ENCODE measurements at places on chromosomes 6 and 20.

- no peak for DNase-seq
Observed at GRCh38 chr20:17971300-17972013, 2.6 kb downstream of the MGME1 start.

DNA sequence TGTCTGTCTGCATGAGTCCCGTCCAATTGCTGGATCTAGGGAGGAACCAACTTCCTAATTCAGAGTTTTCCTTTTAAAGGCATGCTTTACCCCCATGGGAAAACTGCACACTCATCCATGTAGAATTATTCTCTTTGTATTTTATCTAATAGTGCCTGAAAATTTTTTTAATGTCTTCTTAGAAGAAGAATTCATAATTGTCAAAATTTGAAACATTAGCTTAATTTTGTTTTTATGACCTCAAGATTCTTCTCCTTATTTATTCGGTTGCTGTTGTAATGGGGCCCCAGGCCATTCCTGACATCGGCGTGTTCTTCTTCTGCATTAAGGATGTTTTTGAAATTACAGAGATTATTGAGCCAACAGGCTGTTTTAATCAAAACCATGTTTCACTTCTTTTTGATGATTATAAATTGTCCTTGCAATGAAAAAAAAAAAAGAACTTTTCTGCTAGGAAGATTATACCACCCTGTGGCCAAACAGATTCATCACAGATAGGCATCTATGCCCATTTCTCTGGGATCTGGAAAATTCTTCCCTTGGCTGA, 100.3 kb downstream of the ZNF217 start:
- no peak for DNase-seq

- no peak for DNase-seq
Observed at GRCh38 chr6:81253821-81254220, 498.7 kb downstream of the TENT5A start.

DNA sequence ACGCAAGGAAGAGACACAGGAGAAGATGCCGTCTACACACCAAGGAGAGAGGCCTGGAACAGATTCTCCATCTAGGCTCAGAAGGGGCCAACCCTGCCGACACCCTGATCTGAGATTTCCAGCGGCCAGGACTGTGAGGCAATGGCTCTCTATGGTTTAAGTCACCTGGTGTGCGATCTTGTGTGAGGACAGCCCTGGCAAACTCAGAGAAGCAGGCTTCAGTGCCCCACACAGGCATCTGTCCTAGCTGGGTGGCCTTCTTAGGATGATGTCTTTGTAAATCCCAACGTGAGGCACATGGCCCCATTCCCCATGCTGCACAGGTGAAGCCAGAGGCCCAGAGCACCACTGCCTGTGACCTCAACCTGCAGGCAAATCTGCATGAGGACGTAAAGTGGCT, 87.6 kb upstream of the FRMD1 start:
- DNase-seq = no peak

GRCh38 chr6:51562198-51562597, 525.2 kb downstream of the PKHD1 start:
- peak; percentile 20 for DNase-seq

DNA sequence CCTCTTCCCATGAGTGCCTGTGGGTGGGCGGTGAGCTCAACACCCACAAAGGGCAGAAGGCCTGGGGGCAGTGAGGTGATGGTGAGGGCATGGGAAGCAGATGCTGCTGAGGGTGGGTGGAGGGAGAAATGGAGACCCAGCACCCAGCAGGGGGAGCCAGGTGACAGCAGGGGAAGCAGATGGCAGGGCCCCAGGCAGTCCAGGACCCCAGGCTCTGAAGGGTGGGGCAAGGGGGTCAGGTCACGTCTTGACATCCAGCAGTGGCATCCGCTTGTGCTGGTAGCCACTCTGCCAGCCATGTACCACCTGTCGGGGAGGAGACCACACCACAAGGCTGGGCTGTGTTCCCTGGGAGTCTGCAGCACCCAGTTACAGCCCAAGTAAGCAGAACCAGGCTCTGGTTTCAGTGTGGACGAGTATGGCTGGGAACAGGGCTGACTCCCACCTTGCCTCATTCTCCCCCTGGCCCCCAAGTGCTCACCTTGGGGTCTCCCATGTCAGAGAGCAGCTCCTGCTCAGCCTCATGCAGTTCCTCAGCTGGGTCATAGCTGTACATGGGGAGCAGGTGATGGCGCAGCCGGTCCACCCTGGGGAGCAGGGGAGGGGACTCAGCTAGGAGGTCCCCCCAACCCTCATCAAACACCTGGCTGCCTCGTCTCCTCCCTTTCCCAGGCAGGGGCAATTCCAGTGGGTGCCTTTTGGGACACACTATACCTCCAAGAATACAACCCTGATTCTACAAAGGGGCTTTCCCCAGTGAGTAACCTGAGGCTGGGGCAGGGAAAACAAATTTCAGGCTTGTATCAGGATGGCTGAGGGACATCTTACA, 2.0 kb downstream of the SMIM29 start:
- no peak for DNase-seq

DNA sequence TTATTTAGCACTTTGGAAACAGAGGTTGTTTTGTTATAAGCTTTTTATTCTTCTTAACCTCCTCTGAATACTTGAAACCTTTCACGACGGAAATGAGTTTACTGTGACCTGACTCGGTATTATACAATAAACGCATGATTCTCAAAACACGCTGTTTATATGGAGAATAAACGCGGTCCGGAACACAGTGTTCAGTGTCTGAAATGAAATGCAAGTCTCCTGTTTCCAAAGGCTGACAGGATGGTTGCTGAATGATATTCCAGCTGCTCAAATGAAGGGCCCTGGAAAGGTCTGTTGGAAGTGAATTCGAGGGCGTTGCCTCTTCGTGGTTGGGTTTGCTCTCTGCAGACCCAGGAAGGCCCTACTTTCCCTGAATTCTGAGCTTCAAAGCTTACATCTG, 83.4 kb downstream of the RSPH3 start:
- DNase-seq = no peak

GRCh38 chr6:13044390-13044789, 283.9 kb downstream of the TBC1D7 start:
- DNase-seq = no peak

GRCh38 chr6:34745277-34746103, 11.8 kb upstream of the SNRPC start:
- DNase-seq = no peak

GRCh38 chr20:51381557-51381956, 161.0 kb downstream of the NFATC2 start:
- no peak for DNase-seq

GRCh38 chr20:10793766-10794165, 120.0 kb upstream of the JAG1 start:
- no peak for DNase-seq

DNA sequence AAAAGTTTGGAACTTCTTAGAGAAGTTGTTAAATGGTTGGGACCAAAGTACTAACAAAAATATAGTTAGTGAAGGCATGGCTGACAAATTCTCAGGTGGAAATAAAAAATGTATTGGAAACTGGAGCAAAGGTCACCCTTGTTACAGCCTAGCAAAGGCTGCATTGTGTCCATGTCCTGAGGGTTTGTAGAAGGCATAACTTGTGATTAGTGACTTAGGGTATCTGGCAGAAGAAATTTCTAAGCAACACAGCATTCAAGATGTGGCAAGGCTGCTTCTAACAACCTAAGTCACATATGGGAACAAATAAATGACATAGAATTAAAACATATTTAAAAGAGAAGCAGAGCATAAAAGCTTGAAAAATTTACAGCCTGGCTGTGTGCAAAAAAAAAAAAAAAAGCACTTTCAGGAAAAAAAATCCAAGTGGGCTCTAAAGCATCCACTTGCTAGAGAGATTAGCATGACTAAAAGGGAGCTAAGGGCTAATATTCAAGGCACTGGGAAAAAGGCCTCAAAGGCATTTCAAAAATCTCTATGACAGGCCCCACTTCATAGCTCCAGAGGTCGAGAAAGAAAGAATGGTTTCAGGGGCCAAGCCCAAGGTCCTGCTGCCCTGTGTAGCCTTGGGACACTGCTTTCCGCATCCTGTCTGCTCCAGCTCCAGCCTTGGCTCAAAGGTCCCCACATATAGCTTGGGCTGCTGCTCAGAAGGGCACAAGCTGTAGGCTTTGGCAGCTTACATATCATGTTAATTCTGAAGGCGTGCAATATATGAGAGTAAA, 453.2 kb upstream of the PTCHD4 start:
- no peak for DNase-seq

- DNase-seq = no peak
Observed at GRCh38 chr20:38350879-38351775, 4.8 kb downstream of the LBP start.
